ENCODE measurements at places on chromosomes 2 and 18. TPM values are rescaled to one million over a fixed set of nuclear protein-coding genes. Genes with fewer than 3 reads are reported as not detected.

C2orf69 gene
- 35.5 TPM for total RNA-seq

- DNase-seq: no peak
These were observed 734.5 kb downstream of the MBD2 start for GRCh38 chr18:53490019-53490418.

PPIG gene
- 43.6 TPM for total RNA-seq

ARHGAP15 gene
- total RNA-seq: 19.2 TPM

- no peak for DNase-seq
These were observed 114.1 kb upstream of the TEX51 start for GRCh38 chr2:126784621-126785020.

GRCh38 chr2:109433486-109433885 lies 180.3 kb downstream of the SEPTIN10 start:
- no peak for DNase-seq

DNA sequence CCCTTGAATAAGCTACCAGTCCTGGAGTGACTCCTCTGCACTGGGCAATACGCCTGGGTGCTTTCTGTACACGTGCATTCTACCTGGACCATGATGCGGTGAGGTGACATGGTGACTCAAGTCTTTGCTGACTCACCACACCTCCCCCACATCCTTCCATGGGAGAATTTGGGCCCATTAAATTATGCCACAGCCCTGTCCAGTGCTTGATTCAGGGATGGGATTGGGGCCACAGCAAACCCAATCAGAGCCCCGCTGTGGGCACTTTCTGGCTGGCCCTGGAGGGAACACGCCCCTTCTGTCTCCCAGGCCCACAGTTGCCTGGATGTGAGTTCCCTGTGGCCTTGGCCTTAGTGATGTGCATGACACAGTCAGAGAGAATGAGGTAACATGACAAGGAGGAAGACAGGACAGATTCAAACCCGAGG lies 86.9 kb downstream of the LRRC30 start:
- no peak for DNase-seq

GRCh38 chr2:151632993-151633565 lies 101.2 kb downstream of the NEB start:
- no peak for DNase-seq

Measured in frontal cortex (tissue), 4 donors.